GM04504 (cell line): ENCODE measurements at places on chromosomes 6 and 20.

- no peak for DNase-seq
Measured at GRCh38 chr20:44070139-44070900, 116.7 kb downstream of the JPH2 start.

- no peak for DNase-seq
Measured at GRCh38 chr6:71886184-71887005, at the start of gene RIMS1. RIMS1 (plus strand) TSS chr6:71886550; CDS start chr6:71887024, 474 bp downstream.

GRCh38 chr6:12280458-12280857 is 9.7 kb upstream of the EDN1 start:
- DNase-seq = peak; percentile 51

GRCh38 chr6:39452306-39453145 is 130.0 kb upstream of the KCNK16 start:
- DNase-seq = peak; percentile 15

DNA sequence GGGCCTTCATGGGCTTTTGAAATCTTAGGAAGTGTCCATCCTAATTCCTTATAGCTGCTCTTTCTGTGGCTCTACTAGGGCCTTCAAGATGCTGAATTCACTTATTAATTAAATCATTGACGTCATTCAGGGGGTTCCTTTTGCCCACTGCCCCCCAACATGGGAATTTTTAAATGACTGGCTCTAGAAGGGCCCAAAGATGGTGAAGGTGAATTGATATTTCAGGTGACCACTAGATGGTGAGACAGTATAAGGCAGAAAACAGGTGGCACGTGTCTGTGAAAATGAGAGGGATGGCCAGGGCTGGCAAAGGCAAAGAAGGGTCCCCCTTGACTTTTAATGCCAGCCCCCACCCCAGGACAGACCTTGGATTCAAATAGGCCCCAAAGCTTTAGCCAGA is 11.8 kb downstream of the GNAS start:
- no peak for DNase-seq

DNA sequence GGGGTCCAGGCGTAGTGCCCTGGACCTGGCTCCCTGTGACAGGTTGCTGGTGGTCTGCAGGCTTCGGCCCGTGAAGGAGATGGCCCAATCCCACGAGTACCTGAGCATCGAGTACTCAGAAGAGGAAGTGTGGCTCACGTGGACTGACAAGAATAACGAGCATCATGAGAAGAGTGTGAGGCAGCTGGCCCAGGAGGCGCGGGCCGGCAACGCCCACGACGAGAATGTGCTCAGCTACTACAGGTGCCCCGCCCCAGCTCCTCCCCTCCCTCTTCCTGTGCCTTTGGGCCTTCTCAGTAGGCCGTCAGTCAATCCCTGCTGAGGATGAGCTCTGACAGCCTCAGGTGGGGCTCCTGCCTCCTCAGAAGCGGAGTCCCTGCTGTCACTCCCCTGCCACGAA is 42.6 kb downstream of the UQCC2 start:
- no peak for DNase-seq

- no peak for DNase-seq
Measured at GRCh38 chr20:39206899-39207564, 244.9 kb downstream of the DHX35 start.

DNA sequence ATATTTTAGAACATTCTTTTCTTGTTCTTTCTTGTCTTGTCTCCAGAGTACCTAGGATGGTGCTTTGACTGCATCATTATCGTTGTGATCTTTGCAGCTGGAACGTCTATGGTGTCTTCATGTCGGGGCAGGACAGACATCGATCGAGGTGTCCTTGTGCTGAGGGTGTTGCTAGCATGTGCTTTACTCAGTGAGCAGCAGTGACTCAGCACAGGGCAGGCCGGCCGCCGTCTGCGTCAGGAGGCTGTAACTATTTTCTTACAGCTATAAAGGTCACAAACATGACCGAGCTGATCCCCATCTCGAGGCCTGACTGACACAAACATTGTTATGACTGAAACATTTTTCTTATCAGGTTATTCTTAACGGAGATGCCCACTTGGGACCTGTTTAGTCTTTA is 14.9 kb upstream of the CTCFL start:
- DNase-seq = no peak

GRCh38 chr6:30893001-30893591 is 8.8 kb downstream of the DDR1 start:
- DNase-seq = no peak

GRCh38 chr20:19502169-19502568 is 255.9 kb upstream of the RIN2 start:
- DNase-seq = no peak

GRCh38 chr6:103183831-103184411 is 1675.8 kb downstream of the HACE1 start:
- no peak for DNase-seq

DNA sequence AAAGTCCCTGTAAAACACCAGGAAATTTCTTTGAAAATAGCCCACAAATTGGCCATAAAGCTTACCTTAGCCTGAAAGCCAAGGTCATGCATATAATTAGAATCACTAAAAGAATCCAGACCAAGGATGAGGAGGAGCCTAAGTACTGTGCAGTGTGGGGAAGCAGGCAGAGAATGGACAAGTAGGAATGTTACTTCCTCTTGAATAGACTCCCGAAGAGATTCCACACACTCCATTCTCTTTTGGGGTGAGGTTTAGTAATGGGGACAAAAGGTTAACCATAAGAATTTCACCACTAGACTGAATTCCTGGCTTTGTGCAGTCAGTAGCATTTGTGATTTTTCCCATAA is 27.5 kb upstream of the MARCKS start:
- DNase-seq = no peak

- no peak for DNase-seq
Measured at GRCh38 chr6:45388328-45388727, 10.6 kb upstream of the SUPT3H start.

GRCh38 chr20:45368221-45368980 is 5.4 kb downstream of the SYS1 start:
- DNase-seq = no peak
